ENCODE measurements at places on chromosomes 4 and X.

DNA sequence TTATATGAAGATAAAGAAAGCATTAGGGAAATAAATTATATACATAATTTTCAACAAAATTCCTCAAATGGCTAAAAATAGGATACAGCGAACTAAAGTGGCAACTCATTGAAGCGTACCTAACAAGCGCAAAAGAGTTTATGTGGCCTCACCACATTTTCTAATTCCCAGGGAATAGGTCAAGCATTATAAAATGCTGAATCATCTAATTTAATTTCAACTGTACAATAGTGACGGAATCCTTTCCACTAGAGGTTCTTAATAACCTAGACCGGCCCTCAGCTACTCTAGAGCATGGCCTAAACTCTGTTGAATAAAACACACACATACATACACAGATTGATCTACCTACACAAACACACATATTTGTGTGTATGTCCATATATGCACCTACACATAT is 29.1 kb downstream of the CXXC4 start:
- no peak for DNase-seq

- peak; percentile 40 for DNase-seq
Observed at GRCh38 chr4:72701987-72702819, 133.2 kb upstream of the ADAMTS3 start.

GRCh38 chrX:120736989-120737388 is 107.1 kb upstream of the C1GALT1C1 start:
- no peak for DNase-seq

DNA sequence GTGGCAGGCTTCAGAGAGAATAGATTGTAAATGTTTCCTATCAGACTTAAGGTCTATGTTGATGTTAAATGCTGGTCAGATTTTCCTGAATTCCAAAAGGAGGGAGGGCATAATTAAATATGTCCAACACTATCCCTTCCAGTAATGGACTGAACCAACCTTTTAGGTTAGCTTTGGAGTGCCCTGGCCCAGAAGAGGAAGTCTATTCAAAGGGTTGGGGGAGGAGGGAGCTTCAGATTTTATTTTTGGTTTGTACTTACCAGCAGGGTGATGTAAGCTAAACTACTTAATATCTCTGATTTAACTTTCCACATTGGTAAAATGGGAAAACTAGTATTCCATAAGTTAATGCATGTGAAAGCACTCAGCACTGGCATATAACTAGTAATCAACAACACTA is 91.1 kb downstream of the RBM46 start:
- no peak for DNase-seq

DNA sequence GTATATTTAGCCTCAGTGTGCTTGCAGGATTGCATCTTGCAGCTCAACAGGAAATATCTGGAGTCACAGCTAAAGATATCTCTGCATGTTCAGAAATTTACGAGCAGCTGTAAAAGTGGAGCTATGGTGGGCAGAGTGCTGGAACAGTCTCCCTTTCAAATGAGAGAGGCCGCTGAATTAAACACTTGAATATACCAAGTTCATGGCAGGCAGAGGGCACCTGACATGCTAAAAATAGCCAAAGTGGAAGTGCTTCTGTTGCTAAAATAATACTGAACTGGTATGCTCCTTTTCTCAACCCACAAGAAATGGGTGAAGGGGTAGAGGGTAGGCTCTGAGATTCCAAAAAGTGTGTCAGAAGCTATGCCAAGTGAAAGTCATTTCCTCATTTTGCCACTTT is 98.1 kb downstream of the MGST2 start:
- no peak for DNase-seq

- no peak for DNase-seq
Observed at GRCh38 chrX:73647632-73648322, 84.8 kb downstream of the CHIC1 start.

DNA sequence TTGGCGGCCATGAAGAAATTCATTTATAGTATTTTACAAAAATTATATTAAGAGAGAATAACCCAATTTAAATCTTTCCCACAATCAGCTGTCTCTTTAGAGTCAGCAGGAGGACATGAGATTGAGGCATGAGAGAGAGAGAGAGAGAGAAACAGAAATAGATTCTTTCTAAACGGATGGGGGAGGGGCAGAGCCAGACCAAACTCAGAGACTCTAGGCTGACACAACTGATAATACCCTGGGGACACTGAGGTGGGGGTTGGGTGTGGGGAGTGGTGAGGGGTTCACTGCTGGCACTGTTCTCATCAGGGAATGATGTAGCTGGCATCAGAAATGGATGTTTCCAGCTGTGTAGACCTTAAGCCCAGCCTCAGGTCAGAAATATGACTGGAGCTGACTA is 20.5 kb upstream of the HOPX start:
- no peak for DNase-seq

- DNase-seq, result no peak
Observed at GRCh38 chr4:23036503-23036902, 343.8 kb downstream of the GBA3 start.

DNA sequence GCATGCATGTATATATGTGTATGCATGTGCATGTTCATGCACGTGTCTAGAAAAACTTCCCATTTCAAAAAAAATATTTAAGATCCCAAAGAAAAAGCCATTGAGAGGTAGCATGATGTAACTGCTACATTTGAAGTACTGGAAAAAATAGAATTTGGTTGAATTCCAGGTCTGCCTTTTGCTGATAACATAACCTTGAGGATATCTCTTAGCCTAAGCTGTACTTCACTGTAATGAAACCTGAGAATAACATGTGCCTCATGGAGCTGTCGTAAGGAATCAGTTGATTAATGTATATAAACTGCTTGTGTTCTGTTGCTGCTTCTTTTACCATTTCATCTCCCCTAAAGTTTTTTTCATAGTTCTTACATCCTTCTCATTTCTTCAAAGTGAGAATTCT is 351.8 kb downstream of the GRIA2 start:
- DNase-seq, result no peak

DNA sequence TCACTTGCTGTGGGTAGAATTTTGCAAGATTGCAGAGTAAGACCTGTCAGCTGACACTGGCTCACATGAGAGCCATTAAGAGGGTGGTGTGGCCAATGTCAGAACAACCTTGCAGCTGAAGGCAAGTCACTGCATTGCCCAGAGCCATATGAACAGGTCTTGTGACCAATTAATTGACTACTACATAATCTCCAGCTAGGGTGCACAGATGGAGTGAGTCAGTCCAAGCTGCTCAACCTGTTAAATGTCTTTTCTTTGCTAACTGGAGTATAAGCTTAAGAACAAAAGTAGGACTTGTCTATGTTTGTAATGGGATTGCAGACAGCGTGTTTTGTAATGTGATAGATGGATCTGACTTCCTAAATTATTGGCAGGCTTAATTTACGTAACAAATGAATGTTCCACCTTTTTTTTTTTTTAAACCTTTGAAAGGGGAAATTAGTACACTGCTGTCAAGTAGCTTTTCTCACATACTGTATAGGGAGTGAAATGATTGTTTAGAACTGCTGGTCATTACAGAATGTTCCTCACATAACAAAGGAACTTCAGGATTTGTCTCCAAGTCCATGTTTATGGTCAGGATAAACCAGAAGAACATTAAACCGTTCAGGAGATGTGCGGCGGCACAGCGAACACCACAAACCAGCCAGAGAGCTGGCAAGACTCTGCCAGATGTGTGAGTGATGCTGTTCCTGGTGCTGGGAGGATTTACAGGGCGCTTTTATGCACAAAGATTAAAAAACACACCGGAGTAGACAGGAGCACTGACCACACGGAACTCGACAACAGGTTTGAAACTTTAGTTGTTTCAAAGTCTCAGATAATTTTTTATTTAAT is 37.0 kb downstream of the FNIP2 start:
- no peak for DNase-seq

DNA sequence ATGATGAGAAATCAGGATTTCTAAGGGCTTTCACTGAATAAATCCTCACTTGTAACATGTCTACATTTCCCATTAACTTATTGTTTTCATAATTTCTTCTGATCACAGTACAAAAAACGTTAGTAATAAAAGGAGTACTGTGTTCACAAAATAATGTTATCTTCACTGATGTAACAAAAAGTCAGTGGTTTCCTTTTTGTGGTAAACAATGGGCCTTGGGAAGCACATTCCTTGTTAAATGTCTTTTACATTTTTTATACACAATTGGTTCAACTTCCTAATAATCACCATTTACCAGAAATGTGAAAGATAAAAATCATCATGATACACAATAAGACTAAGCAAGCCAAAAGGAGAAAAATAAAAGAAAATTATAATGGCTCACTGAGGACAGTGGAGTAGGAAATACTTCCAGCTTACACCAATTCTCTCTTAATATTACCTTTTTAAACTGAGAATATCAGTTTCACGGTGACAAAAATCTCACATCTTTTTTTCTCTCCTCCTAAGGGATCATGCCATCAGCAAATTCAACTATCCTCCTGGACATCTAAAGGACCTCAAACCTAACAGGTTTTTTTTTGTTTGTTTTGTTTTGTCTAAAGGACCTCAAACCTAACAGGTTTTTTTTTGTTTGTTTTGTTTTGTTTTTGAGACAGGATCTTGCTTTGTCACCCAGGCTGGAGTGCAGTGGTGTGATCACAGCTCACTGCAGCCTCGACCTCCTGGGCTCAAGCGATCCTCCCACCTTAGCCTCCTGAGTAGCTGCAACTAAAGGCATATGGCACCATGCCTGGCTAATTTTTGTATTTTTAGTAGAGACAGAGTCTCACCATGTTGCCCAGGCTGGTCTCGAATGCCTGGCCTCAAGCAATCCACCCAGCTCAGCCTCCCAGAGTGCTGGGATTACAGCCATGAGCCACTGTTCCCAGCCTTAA is 57.3 kb downstream of the FRYL start:
- DNase-seq, result no peak

DNA sequence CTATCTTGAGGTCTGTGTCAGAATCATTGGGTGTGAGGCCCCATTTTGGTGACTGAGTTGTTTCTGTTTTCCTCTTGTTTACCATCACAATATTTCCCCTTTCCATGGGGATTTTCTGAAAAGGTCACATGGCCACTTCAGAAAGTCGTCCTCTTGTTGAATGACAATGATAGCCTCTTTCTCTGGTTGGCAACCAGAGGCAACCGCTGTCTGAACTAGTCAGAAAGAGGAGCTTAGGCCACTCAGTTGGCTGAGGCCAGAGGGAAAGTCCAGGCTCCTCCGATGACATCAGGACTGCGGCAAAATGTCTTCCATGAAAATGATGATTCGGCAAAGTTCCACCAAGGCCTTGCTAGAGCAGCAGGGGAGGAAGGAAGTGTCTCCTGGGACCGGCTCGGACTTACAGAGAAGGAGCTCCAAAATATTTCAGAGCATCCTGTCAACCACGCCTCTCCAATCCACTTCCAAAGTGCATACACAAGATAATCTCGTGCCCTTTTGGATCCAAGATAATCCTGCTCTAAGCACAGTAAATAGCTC is 19.1 kb upstream of the RBM47 start:
- no peak for DNase-seq

DNA sequence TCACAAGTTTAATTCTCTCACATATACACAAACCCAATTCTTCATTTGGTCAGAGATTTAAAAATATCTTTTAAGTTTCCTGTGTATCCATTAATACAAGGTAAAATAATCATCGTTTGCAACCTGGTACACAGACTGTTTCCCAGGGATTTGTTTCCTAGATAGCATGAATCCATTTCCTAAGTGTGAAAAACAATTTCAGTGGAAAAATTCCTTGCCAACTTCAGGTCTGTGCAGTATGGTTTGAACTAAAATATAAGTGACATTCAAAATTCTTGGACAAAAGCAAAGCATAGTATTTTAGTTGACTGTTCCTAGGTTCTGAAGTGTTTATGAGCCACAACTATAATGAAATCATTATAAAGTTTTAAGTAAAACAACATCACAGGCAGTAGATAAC is 24.4 kb downstream of the NAF1 start:
- no peak for DNase-seq

- DNase-seq, result no peak
Observed at GRCh38 chr4:84035568-84035967, 463.5 kb downstream of the NKX6-1 start.

DNA sequence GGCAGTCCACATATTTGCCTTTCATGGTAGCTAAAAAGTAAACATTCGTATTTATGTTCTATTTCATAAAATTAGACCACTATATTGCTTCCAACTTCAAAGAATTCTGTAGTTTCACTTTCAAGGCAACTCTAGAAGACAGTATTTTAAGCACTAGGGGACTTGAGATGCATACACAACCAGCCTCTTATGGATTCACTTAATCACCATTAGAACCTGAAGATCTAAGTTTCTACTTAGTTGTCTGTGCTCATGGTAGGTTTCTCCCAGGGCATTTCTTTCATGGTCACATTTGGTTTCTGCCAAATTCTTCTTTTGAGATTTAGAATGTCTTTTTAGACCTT is 209.9 kb upstream of the HCCS start:
- DNase-seq, result no peak

- DNase-seq, result no peak
Observed at GRCh38 chr4:9942139-9942538, 79.2 kb downstream of the SLC2A9 start.

DNA sequence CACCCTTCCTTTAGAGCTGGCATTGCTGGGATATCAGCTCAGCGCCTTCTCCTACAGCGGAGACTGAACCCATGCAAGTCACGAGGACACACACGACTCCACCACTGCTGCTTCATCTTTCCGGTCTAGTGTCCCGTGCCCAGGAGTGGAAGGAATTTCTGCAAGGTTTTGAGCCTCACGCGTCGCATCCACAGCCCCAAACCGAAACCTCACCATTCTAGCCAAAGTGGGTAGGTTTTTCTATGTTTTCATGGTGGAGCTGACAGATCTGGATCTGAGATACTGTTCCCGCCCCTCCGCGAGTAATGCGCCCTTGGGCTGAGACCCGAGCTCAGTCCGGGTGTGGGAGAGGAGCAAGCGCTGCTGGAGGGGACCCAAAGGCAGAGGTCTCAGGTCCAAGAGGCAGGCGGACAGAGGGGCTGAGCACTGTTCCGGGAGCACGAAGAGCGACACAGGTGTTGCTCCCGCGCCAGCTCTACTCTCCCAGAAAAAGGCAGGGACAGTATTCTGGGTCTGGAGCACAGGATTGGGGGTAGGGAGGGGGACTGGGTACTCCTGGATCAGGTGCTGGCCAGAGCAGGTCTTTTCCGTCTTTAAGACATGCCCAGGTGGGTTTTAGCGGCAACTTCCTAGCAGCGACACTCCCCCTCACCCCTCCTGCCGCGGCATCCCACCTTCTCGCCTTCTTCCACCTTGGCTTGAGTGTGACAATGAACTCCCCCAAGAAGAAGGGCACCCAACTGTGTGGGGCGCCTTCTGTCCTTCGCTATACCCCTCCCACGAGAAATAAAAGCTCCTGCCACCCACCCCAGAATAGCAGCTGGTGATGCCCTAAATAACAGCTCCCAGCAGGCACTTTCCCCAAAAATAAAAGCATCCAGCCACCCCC is 1.8 kb downstream of the EPHA5 start:
- no peak for DNase-seq

- DNase-seq, result peak; percentile 42
Observed at GRCh38 chr4:38034986-38035882, 75.0 kb downstream of the PTTG2 start.

GRCh38 chr4:101306225-101306624 is 41.1 kb downstream of the PPP3CA start:
- peak; percentile 24 for DNase-seq

- DNase-seq, result no peak
Observed at GRCh38 chr4:170388255-170388654, 298.5 kb upstream of the AADAT start.
